Testis (tissue), 5 donors: ENCODE measurements at places on chromosomes 13 and 19. TPM values are rescaled to one million over a fixed set of nuclear protein-coding genes. Genes with fewer than 3 reads are reported as not detected.

DNA sequence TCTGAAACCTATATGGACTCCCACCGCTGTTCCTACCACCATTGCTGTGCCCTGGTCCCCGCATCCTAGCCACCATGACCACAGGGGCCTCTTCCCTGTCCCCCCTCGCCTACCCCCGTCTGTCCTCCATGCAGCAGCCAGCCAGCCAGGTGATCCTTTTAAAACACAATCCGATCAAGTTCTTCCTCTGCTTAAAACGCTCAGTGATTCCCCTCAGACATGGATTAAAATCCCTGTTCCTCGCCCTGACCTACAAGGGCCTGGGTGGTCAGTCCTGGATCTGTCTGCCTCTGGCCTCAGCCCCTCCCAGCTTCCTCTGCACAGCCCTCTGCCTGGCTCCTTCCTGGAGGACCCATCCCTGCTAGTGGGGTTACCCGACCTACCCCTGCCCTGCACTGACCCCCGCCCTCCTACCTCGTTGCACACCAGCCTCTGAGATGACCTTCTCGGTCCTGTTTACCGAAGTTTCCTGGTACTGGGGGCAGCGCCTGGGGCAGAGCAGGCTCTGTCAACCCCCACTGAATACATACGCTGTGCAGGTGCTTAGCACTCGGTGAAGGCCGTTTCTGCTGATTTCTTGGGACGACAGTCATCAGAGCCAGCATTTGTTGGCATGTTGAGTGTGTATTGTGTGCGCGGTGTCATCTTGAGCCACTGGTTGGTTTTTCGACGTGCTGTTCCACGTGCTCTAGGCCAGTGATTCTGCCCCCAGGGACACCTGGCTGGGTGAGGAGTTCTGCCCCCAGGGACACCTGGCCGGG, 14.7 kb upstream of the LENG8 start:
- no peaks in the 10 kb centered on the region for H3K27me3 ChIP-seq
- peaks cover 42% of the 10 kb centered on the region for H3K4me1 ChIP-seq
- no peak overlapping the region for H3K27ac ChIP-seq
- no peaks in the 10 kb centered on the region for H3K36me3 ChIP-seq
- H3K4me3 ChIP-seq: no peak overlapping the region

GRCh38 chr13:23980160-23980551, 82.9 kb upstream of the C1QTNF9B start:
- H3K27me3 ChIP-seq: no peaks in the 10 kb centered on the region
- H3K4me3 ChIP-seq: peak overlapping the region; percentile 63
- no peaks in the 10 kb centered on the region for H3K36me3 ChIP-seq
- DNase-seq: peak; percentile 92

DNA sequence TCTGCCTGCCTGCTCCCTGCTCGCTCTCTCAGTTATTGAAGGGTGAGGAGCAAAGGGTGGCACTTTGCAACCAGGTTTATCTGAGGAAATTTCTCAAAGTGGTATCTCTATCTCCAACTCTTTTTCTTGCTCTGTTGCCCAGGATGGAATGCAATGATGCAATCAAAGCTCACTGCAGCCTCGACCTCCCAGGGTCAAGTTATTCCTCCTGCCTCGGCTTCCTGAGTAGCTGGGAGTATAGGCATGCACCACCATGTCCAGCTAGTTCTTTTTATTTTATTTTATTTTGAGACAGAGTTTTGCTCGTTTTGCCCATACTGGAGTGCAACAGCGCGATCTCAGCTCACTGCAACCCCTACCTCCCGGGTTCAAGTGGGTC, 4.9 kb downstream of the ACTMAP start:
- DNase-seq: no peak
- H3K4me3 ChIP-seq: no peak overlapping the region
- peaks cover 28% of the 10 kb centered on the region for H3K4me1 ChIP-seq
- H3K36me3 ChIP-seq: no peaks in the 10 kb centered on the region

KIRREL2 gene
- 0.56 TPM for total RNA-seq

DNA sequence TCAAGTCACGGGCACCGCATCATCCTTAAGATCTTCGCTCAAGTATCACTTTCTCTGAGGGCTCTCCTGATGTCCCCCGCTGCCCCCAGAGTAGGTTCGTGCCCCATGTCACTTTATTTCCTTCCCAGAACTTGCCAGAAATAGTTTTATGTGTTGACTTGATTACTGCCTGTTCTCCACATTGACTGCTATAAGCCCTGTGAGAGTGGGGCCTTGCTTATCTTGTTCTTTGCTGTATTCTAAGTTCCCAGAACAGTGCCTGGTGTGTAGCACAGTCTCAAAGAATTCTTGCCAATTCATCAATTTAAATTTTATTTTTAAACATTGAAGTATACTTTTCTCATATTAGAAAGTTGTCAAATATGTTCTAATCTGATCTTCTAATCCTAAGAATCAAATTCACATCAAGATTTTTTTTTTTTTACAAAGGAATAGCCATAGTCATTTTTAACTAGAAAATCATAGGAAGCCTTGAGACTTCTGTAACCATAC, 32.1 kb upstream of the GPR183 start:
- H3K27ac ChIP-seq: no peak overlapping the region
- H3K4me1 ChIP-seq: no peaks in the 10 kb centered on the region
- no peak for DNase-seq
- no peak overlapping the region for H3K4me3 ChIP-seq
- no peaks in the 10 kb centered on the region for H3K27me3 ChIP-seq

DNA sequence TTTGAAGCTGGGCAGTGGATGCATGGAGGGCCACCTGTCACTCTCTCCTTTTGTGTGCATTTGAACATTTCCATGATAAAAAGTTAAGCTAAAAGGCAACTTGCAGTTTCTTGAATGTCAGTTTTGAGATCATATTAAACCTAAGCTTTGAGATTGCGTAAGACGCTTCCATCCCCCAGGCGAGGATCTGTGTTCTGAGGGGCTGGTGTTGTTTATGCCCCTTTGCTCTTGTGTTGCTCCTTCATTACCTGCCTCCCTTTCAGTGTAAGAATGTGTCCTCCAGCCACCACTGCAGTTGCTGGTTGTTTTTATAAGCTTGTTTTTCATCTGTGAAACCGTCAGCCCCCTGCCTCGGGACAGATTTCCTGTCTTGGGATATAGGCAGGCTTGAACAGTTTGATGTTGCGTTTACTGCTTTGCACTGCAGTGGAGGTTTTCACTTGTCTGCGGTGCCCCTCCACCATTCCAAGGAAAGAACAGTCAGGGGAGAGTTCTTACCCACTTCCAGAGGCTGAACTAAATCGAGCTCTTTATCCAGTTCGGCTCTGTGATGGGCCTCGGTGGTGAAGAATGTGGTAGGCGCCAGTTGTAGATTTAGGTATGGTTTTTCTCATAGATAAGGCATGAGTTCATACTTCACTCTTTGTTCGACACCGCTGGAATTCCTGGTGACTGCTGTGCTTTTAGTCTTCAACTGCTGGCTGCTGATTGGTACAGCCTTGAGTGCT, 96.8 kb downstream of the ARHGEF7 start:
- no peaks in the 10 kb centered on the region for H3K27me3 ChIP-seq
- peaks cover 22% of the 10 kb centered on the region for H3K4me1 ChIP-seq
- no peak overlapping the region for H3K4me3 ChIP-seq
- DNase-seq: no peak
- no peak overlapping the region for H3K27ac ChIP-seq

GRCh38 chr13:107992542-107992941, 222.8 kb downstream of the LIG4 start:
- no peak overlapping the region for H3K4me3 ChIP-seq
- no peak overlapping the region for H3K27ac ChIP-seq
- DNase-seq: no peak
- no peaks in the 10 kb centered on the region for H3K4me1 ChIP-seq
- no peaks in the 10 kb centered on the region for H3K27me3 ChIP-seq
- H3K36me3 ChIP-seq: no peaks in the 10 kb centered on the region

TNFSF11 gene
- 2.0 TPM for total RNA-seq

GRCh38 chr19:13172346-13173138, 22.3 kb downstream of the IER2 start:
- no peaks in the 10 kb centered on the region for H3K4me1 ChIP-seq
- no peaks in the 10 kb centered on the region for H3K36me3 ChIP-seq
- no peak overlapping the region for H3K4me3 ChIP-seq
- no peak for DNase-seq

- H3K36me3 ChIP-seq: no peaks in the 10 kb centered on the region
- no peaks in the 10 kb centered on the region for H3K4me1 ChIP-seq
- no peak for DNase-seq
These were observed 586.6 kb downstream of the SLITRK1 start for GRCh38 chr13:83295686-83296085.

B3GNT3 gene
- 0.19 TPM for total RNA-seq

DNA sequence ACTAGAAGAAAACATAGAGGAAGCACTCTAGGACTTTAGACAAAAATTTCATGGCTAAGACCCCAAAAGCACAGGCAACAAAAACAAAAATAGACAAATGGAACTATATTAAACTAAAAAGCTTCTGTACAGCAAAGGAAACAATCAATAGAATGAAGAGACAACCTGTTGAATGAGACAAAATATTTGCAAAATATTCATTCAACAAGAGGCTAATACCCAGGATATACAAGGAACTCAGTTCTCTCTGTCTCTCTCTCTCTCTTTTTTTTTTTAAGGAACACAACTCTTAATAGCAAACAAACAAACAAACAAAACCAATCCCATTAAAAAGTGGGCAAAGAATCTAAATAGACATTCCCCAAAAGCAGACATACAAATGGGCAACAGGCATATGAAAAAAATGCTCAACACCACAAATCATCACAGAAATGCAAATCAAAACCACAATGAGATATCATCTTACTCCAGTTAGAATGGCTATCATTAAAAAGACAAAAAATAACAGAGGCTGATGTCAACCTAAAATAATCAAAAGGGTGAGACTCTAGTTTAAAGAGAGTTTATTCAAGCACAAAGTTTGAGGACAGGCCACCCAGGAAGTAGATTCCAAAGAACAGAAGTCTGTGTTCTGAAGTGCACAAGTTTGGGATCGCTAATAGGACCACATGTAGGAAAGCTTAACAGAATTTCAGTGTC, 27.1 kb upstream of the SLC7A9 start:
- no peak for DNase-seq
- no peaks in the 10 kb centered on the region for H3K36me3 ChIP-seq
- no peaks in the 10 kb centered on the region for H3K27me3 ChIP-seq
- H3K4me1 ChIP-seq: no peaks in the 10 kb centered on the region
- H3K4me3 ChIP-seq: no peak overlapping the region
- H3K27ac ChIP-seq: no peak overlapping the region

DNA sequence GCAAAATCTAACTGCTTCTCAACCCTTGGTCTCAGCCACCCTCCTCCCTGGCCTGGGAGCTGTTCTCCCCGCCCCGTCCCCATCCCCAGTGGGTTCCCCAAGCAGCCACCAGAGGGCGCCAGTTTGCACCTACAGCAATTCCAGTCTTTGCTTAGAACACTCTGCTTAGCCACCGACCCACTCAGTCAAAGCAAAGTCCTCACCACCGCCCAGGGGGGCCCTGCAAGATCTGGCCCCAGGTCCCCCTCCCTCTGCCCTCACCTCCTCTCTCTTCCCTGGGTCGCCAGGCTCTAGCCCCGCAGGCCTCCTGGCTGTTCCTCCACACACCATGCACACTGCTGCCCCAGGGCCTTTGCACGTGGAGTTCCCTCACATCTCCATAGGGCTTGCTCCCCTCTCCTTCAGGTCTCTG, 12.4 kb downstream of the TMEM143 start:
- H3K4me1 ChIP-seq: peaks cover 28% of the 10 kb centered on the region
- H3K27ac ChIP-seq: no peak overlapping the region
- no peaks in the 10 kb centered on the region for H3K27me3 ChIP-seq
- DNase-seq: peak; percentile 81

GRCh38 chr19:2287585-2288337, 5.8 kb upstream of the PEAK3 start:
- DNase-seq: no peak
- peaks cover 6% of the 10 kb centered on the region for H3K4me1 ChIP-seq
- H3K36me3 ChIP-seq: no peaks in the 10 kb centered on the region

GRCh38 chr19:50978772-50979390, 4.8 kb downstream of the KLK7 start:
- H3K27ac ChIP-seq: no peak overlapping the region
- no peak for DNase-seq
- H3K27me3 ChIP-seq: no peaks in the 10 kb centered on the region
- H3K36me3 ChIP-seq: no peaks in the 10 kb centered on the region

FFAR3 gene
- 0.25 TPM for total RNA-seq

- H3K27me3 ChIP-seq: no peaks in the 10 kb centered on the region
- no peak for DNase-seq
- H3K36me3 ChIP-seq: no peaks in the 10 kb centered on the region
- no peaks in the 10 kb centered on the region for H3K4me1 ChIP-seq
- no peak overlapping the region for H3K27ac ChIP-seq
- H3K4me3 ChIP-seq: no peak overlapping the region
These were observed 20.9 kb downstream of the MBD3L2B start for GRCh38 chr19:7000333-7000732.

GRCh38 chr13:77980592-77980991, 62.0 kb upstream of the EDNRB start:
- DNase-seq: no peak
- no peak overlapping the region for H3K27ac ChIP-seq
- H3K36me3 ChIP-seq: no peaks in the 10 kb centered on the region
- H3K4me3 ChIP-seq: no peak overlapping the region

- no peaks in the 10 kb centered on the region for H3K36me3 ChIP-seq
- DNase-seq: no peak
- no peak overlapping the region for H3K27ac ChIP-seq
- no peaks in the 10 kb centered on the region for H3K27me3 ChIP-seq
- H3K4me3 ChIP-seq: no peak overlapping the region
These were observed 193.8 kb downstream of the URI1 start for GRCh38 chr19:30135797-30136196.

- H3K36me3 ChIP-seq: no peaks in the 10 kb centered on the region
- peaks cover 23% of the 10 kb centered on the region for H3K4me1 ChIP-seq
- H3K27me3 ChIP-seq: no peaks in the 10 kb centered on the region
- peak; percentile 54 for DNase-seq
- H3K4me3 ChIP-seq: no peak overlapping the region
- no peak overlapping the region for H3K27ac ChIP-seq
These were observed 10.0 kb downstream of the NDUFB7 start for GRCh38 chr19:14561847-14562351.

DNA sequence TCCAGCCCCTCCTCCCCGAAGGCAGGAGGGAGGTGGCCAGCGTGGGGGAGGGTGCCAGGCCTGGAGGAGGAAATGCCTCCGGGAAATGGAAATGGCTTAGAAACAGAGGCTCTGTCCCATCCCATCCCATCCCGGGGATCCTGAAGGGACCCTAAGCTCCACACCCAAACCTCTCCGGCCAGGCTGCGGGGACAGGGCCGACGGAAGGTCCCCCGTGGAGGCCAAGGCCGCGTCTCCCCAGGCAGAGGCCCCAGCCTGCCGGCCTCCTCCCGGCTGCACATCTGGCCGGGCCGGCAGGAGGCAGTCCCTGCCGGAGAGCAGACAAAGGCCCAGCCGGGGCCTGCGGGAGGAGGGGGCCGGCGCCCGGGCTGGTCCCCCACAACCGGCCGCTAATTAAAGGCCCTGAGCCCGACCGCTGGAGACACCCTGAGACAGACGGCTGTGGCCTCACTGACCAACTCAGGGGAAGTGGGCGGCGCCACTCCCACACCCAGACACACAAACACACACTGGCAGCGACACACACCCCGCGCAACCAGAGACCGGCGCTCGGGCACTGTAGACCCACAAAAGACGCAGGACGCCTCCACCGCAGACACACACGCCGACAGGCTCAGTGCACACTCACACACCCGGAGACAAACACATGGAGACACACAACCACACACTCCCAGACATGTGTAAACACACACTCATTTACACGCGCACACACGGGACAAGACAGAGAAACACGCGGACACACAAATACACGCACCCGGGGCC, 1.1 kb downstream of the ADAMTS10 start:
- peaks cover 4% of the 10 kb centered on the region for H3K4me1 ChIP-seq
- H3K27me3 ChIP-seq: no peaks in the 10 kb centered on the region
- H3K36me3 ChIP-seq: no peaks in the 10 kb centered on the region
- H3K27ac ChIP-seq: peak overlapping the region; percentile 68
